ENCODE measurements at places on chromosomes 11 and 22.

- no peak for DNase-seq
These were observed 2.4 kb upstream of the ZP1 start for GRCh38 chr11:60864856-60865513.

- no peak for DNase-seq
These were observed 13.9 kb downstream of the SRPRA start for GRCh38 chr11:126254819-126255218.

DNA sequence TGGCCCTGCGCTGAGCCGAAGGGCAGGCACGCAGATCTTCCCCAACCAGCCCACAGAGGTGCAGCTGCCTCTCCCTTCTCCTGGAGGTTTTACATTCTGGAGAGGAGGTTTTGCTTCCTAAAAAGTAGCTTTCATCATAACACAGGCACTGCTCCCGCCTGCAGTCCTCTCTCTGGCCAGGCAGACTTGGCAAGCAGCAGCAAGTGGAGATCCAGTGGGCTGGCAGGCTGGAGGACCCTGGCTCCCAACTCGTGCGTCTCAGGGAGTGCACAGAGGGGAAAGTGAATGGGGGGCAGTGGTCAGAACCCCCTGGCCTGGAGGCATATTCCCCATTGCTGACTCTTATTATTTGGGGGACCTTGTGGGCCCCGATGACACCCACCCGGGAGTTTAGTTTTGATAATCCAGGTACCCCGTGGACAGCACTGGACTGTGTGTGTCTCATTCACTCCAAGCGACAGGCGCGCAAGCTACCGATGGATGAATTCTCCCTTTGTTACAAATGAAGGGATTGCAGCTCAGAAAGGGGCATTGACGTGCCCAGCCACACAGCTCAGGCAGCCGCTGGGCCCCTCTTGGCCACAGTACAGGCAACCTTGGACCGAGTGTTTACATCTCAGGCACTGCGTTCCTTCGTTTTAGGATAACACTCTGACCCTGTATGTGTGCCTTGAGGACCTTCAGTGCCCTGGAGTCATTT is 1223.9 kb downstream of the BRD1 start:
- DNase-seq, result no peak

GRCh38 chr22:50339945-50340879 is 2.9 kb upstream of the PPP6R2 start:
- no peak for DNase-seq

DNA sequence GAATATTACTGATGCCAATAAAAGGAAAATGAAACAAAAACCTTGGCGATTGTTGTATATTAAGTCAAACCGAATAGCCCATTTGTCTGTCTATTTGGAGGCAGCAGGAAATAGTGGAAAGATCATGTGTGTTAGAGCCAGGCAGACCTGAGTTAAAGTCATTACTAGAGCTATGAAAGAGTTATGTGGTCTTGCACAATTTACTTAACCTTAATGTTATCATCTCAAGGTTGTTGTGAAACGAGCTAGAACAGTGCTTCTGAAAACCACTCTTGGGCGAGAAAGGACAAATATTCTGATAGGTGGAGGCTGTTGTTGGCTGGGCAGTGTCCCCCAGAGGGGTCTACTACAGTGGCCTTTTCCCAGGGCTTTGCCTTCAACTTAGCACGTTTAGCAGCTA is 60.0 kb upstream of the NUP160 start:
- no peak for DNase-seq

DNA sequence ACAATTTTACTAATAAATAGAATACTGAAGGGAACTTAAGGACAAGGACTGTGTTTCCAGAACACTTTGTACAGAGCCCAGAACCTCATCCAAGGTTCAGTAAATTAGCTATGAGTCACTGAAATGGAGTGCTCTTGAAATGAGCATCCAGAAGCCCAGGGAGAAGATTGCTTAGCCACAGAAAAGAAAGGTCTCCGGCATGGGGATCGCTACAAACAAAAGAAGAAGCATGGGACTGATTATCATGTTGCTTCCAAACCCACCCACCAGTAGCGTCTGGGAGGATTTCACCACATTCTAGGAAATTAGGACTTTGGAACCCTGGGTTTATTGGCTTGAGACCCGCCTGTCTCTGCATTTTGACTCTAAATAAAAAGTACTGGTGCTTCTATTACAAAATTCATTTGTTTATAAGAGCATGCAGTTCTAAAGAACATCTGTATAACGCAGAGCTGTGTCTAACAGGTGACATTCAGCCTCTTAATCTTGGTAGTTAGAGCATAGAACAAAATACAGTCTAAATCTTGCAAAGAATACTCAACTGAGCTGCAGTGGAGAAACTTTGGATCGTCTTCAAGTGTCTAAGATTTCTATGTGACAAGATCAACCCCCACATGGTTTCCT is 35.9 kb upstream of the SESN3 start:
- no peak for DNase-seq

All from effector memory CD8-positive, alpha-beta T cell (primary cell).